ENCODE measurements at places on chromosomes 7 and 10.

DNA sequence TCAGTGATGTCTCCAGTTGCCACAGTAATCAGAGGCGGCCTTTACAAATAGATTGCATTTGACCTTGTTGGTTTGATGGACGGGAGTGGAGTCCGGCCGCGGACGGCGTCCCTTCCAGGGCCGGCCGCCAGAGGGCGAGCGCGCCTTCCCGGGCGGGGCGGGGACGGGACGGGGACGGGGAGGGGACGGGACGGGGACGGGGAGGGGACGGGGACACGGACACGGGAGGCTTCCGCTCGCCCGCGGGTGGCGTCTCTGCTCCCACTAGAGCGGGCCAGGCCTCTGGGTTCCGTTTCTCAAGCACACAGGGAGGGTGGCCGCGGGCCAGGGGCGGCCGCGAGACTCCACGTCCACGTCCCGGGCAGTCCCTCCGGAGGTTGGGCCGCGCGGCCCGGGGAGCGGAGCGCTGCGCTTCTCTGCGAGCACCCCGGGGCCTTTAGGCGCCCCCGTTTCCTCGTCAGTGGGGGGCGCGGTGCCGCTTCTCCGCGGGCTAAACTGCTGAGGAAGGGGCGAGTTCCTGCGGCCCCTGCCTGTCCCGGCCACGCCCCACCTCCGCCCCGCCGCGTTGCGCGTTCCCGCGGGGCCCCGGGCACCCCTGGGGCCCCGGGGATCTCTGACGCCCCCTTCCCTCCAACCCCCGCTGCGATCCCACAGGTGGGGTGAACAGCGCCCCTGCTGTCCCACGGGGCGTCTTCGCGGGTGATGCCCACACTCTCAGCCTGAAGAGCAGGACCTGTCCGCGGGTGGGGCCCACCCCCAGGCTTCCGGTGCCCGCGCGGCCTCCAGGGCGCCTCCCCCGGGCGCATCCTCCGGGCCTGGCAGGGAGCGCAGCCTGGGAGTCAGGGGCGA is 84.2 kb upstream of the MKI67 start:
- DNase-seq, result no peak

GRCh38 chr7:30805081-30805691 is 34.0 kb downstream of the MINDY4 start:
- DNase-seq, result no peak

DNA sequence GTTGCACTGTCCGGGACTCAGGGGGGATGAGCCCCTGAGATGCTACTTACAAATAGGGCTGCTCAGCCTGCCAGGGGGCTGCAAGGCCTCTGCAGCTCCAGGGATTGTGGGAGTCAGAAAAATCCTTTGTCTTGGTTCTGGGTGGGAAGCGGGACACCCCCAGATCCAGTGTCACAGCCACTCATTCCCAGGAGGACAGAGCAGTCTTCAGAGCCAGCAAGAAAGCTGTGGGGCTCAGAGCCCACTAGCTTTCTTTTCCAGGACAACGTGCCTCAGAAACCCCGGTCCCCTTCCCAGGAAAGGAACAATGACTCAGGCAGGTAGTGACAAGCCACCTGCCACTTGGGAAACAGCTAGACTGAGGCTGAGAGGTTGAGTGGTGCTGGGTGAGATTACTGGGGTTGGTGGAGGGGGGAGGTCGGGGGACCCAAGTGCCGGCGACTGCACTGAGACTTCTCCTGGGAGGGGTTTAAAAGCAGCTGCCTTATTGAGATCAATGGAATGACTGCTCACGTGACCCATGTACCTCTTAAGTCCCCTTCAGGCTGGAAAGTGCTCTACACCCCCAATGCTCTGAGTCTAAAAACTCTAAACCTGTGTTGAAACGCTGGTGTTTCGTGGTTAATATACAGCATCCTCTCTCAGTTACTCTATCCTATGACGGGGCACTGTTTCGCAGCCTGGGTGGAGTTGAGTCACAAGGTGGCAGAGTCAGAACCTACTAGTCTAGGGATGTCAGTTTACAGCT is 123.6 kb downstream of the UBE2H start:
- DNase-seq, result no peak

GRCh38 chr10:3478153-3478552 is 305.6 kb upstream of the PITRM1 start:
- DNase-seq, result no peak

GRCh38 chr10:131264110-131264788 is 47.3 kb downstream of the TCERG1L start:
- no peak for DNase-seq

- DNase-seq, result no peak
Observed at GRCh38 chr7:50644114-50644513, 78.9 kb upstream of the DDC start.

DNA sequence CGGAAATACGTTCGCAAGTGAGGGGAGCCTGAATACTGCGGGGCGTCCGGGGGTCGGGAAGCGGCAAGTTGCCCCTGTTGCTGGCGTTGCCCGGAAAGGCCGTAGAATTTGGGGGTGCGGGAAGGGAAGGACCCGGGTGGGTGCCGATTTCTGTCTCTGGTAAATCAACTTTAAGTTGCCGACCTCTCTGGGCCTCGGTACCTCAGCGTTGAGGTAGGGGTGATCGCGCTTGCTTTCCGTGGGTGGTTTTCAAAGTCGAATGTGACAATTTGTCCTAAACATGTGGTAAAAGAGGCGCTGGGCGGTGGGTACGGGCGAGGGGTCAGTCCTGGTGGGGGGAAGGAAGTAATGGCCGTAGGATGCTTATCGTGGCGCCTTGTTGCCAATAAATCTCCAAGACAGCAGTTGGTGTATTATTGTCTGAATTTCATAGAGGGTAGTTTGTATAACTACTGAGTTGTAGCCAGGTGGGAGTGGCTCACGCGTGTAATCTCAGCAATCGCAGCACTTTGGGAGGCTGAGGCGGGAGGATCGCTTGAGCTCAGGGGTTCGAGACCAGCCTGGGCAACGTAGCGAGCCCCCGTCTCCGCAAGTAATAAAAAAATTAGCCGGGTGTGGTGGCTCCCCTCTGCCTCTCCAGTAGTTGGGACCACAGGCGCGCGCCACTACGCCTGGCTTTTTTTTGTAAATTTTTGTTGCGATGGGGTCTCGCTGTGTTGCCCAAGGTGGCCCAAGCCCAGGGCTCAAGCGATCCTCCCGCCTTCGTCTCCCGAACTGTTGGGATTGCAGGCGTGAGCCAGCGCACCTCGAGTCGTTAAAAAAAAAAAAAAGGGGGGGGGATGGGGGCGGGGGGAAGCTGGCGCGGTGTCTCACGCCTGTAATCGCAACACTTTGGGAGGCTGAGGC is 644 bp downstream of the BUD23 start:
- peak; percentile 26 for DNase-seq

GRCh38 chr7:676972-677385 is 49.5 kb upstream of the DNAAF5 start:
- no peak for DNase-seq

DNA sequence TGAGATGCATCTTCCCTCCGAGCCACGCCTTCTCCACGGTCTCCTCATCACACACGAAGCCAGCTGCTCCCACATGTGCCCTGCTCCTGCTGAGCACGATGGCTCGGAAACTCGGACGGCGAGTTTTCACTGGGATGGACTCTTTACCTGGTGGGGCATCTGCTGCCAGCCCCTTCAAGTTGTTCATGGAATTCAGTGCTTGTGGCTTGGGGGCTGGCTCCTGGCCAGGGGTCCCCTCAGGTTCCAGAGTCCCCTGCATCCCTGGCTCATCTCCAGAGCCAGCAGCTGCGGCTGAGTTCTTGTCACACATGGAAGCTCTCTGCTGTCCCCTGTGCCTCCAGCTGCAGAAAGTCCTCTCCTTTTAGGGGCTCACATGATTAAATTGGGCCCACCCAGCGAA is 654.0 kb downstream of the SDK1 start:
- DNase-seq, result no peak

DNA sequence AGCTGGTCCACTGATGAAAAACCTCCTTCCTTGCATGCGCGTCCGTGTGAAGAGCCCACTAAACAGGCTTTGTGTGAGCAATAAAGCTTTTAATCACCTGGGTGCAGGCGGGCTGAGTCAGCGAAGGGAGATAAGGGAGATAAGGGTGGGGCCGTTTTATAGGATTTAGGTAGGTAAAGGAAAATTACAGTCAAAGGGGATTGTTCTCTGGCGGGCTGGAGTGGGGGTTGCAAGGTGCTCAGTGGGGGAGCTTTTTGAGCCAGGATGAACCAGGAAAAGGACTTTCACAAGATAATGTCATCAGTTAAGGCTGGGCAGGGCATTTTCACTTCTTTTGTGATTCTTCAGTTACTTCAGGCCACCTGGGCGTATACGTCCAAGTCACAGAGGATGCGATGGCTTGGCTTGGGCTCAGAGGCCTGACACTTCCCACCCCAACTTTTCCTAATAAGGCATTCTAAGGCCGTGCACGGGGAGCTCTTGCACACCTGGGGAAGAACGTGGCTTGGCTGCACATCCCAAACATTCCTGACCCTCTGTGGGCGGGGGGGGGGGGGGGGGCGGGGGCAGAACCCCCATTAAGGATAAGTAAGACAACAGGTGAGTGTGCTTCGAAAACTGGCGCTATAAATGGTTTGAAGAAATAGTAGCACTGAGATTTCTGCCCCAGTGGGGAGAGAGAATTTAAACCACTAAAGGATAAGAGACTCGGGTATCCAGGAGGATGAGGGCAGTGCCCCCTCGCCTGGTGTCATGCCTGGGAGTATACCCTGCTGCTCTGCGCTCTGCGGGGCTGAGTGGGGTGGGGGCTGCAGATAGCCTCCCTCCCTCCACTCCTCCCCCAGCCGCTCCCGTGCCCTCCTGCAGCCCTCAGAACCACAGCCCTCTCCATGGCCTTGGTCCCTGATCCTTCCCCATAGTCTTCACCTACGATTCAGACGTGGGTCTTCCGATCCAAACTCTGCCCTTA is 217.6 kb downstream of the MLLT10 start:
- no peak for DNase-seq

- no peak for DNase-seq
Observed at GRCh38 chr7:155763691-155764437, 48.4 kb downstream of the SHH start.

GRCh38 chr7:50405221-50405620 is 44.9 kb downstream of the FIGNL1 start:
- no peak for DNase-seq

DNA sequence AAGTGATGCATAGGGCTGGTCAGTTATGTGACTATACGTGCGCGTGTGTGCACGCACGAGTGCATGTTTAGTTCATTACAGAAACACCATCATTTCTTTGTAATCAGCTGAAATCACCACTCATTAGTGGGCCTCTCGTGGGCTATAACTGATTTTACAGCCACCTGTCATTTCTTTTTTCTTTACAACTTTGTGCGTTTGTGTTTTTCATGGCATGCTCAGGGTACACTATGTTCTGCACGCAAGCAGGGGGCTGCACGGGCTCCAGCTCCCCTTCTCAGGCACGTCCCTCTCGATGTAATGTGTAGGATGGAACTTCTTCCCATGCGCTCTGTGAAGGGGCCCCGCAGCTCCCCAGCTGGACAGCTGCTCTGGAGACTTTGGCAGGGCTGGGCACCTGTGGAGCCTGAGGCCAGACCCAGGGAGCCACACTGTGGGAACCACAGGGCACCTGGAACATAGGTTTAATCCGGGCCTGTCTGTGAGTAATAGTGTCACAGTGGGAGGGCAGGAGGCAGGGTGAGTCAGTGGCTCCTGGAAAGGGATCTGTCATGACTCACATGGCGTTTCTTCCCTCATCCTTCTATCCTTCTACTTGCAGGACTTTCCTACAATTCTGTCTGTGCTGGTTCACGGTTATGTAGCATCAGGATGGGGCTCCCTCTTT is 4.9 kb downstream of the GCK start:
- DNase-seq, result peak; percentile 92

DNA sequence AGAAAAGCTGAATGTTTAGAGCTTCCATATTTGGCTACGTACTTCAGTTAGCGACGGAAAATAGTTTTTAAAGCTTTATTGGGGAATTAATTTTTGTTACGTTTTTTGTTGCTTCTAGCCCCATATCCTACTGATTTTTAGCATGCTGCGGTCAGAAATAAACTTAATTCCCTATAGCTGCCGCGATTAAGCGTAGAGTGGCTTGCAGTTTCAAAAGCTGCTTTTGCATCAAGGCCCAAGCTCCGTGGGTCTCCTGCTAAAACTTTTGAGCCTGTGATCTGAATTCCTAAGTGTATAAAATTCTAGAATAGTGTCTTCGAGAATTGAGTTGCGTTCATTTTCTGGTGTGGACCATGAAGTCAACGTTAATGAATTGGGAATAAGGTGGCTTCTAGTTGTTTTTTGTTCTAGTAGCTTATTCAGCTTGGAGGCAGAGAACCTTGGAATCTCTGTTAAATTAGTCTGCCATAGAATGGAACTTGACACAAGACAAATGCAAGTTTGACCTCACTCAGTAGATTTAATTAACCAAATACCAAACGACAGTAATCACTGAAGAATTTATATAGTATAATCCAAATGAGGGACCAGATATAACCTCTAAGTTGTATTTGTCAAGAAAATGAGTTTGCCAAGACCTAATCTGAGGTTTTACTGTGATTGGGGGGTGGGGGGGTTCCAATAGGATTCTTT is 977 bp downstream of the CALU start:
- no peak for DNase-seq

- no peak for DNase-seq
Observed at GRCh38 chr7:42055171-42055570, 181.8 kb downstream of the GLI3 start.

- no peak for DNase-seq
Observed at GRCh38 chr7:98877692-98878364, 504 bp upstream of the TRRAP start.

DNA sequence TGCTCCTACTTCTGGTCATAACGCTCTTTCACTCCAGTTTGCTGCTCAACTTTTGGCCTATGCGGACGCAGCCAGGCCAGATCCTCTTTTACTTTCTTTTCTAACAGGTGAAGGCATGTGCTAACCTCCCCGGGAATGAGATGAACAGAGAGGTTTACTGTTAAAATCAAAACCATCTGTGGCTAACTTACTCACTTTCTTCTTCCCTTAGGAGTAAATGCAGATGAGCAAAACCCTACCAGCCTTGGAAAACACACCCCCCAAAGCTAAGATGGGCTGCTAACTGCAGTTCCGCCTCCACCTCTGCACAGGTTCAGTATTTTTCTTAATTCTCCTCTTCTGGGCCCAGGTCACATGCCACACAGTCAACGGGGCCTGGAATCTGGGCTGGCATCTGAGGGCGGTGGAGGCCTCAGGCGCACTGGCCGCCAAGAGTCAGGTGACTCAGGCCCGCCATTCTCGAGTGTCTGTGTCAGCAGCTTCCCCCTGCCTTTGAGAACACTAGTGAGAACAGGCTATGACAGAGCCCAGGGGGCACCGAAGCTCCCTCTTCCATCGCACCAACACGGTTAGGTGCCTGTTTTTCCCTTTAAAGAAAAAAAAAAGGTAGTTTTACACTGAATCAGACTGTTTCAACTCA is 11.1 kb downstream of the FAM53B start:
- no peak for DNase-seq

DNA sequence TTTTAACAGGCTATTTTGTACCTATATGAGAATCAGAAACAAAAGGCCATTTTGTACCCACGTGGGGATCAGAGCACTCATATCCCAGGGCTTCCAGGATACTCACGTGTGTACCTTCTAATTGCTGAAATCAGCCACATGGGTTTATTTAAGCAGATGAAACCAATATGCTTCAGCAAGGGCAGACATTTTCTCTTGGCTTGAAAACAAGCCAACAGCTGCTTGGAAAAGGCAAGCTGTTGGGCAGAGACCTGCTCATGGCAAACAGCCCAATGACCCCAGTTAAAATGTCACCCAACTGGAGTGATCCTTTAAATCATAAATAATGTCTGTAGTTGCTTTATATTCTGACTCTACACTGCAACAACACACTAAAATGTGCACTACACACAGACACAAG is 26.5 kb upstream of the TOMM7 start:
- DNase-seq, result peak; percentile 11
